ENCODE measurements at places on chromosomes 7 and 10.

DNA sequence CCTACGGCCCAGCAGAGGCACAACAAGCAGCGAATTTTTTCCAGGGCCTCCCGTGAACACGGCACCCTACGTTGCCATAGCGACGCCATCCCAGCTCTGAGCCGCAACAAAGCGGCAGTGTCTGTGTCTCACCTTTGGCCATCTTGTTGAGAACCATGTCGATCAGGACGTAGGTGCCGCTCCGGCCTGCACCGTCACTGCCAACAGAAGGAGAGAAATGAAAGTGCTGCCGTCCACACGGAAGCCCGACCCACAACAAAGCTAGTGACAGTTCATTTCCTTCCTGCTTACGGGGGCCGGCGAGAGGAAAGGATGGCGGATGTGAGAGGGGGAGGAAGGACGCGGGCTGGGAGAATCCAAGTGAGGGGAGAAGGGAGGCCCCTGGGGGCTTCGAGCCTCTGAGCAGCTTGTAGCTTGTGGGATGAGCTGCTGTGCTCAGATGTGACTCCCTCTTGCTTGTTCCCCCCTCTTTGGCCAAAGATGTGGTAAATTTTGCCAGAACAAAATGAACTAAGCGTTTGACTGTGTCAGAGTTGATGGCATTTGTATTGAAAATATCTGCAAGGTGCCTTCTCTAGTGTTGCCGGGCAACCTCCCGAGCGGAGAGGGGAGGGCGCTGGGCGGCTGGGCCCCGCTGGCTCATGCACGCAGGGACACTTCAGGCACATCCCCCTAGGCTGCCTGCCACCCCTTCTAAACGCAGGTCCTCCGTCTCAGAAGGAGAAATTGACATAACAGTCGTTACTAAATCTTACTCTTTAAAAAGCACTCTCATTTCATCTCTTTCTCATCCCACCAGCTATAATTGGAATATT lies 232.2 kb downstream of the DNAJB6 start:
- DNase-seq: peak; percentile 81

GRCh38 chr7:47776335-47776734 lies 171.9 kb downstream of the PKD1L1 start:
- no peak for DNase-seq

GRCh38 chr7:95871075-95871848 lies 98.9 kb downstream of the DYNC1I1 start:
- no peak for DNase-seq

DNA sequence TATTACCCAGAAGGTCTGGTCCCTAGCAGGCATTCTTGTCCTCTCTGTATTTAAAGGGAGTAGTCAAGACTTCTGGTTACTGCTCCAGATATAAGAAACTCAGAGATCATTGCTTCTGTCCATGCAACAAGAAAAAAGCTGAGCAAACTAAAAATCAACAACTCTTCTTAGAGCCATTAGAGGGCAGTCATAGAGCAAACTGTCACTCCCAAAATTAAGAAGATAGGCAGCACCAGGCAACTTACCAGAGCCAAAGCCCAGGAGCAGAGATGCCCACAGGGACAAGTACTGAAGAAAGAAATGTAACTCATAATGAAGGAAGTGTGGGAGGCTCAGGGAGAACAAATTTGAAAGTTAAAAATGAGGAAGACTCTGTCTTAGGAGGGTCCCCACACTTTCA lies 472.9 kb upstream of the COBL start:
- no peak for DNase-seq

GRCh38 chr7:152144557-152145245 lies 119.2 kb downstream of the GALNT11 start:
- no peak for DNase-seq

DNA sequence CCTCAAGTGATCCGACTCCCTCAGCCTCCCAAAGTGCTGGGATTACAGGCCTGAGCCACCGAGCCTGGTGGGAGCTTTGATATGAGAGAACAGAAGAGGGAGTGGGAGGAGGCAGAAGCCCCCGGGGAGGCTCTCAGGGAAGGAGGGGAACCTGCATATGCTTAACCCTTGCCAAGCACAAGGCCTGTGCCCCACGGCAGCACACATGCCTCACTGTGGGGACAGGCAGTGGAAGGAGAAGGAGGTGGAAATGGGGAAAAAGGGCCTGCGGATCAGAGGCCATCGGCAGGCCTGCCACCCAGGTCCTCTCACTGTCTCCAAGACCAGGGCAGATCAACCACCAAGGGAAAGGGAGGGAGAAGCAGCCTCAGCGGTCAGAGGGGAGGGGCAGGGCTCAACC lies 7.2 kb upstream of the GRID1 start:
- DNase-seq: no peak

GRCh38 chr10:70820976-70821750 lies 5.4 kb downstream of the SGPL1 start:
- no peak for DNase-seq

- DNase-seq: no peak
Measured at GRCh38 chr7:130420943-130421578, 19.8 kb downstream of the CEP41 start.

DNA sequence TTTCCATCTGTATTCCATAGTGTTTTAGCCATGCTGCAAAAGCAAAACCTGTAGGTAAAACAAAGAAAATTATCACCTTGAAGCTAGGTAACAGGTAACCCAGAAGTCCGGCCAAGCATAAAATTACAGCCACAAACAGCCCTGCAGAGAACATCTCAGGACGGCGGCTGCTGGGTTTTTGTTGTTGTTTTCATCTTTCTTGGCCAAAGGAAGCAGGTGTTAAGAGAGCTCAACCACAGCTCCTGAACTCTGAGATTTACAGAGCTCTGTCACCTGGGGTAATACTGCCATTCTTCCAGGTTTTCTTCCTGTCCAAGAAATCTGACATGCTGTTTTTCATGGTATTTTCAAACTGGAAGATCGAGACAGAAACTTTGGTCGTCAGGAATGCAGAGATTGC lies 847 bp upstream of the SCIN start:
- DNase-seq: no peak

- DNase-seq: no peak
Measured at GRCh38 chr7:94395141-94396036, 694 bp downstream of the COL1A2 start.

DNA sequence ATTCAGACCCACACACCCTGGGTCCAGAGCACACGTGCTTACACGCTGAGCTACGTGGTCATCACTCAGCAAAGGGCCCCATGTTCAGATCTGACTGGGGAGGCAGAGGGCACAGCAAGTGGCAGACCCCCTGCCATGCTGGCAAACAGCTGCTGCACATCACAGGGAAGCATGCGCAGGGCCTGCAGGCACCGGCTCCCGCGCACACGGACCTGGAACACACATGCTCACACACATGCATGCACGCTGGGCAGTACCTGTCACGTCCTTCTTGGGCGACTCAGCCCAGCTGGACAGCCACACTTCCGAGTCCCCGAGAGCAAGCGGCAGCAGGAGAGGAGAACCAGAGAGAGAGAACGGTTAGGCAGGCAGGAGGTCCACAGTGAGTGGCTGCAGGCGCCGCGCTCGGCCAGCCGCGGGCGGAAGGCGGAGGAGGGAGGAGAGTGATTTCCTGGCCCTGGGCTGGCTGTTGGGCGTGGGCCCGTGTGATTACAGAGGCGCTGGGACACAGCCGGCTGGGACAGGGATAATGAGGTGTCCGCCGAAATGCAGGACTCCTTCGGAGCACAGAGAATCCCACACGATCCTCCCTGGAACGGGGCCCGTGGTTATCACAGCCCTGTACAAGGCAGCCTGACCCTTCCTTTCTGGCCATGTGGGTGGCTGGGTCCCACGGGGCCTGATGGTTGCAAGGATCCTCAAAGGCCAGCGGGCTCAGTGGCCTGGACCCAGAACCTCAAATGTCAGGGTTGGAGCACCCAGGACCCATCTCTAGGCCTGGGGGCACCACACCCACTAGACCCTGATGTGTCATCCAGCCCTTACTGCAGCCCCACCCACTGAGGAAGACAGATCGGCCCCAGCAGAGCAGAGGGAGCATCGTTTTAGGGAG lies 175.1 kb downstream of the NEURL1 start:
- no peak for DNase-seq

DNA sequence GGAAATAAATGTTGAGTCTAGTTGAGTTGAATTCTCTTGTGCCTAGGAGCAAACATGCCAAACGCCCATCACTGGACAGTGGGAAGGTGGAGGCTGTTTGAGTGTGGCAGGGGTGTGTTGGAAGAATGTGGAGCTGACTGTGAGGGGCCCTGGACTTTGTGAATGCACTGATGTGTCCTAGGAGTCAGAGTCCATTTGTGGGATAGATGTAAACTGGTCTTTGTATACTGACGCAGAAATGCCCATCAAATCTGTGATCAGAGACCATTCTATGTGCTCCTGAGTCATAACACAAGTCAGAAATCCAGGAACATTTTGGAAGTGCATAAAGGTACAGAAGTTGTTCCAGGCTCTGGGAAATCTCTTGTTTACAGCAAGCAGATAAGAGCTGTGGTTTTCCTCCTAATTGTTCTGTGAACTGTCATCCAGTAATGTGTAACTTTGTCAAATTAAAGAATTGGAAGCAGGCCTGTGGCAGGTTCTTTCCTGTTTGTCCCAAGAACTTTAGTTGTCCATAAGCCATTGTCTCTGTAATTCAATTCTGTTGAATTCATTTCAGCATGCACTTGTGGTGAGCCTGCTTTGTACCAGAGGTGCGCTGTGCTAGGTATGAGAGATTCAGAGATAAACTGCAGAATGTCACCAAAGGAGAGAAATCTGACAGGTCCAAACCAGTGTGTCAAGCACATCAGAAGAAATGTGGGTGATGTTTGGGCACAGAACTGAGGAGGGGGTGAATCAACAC lies 7.6 kb downstream of the PRXL2A start:
- DNase-seq: no peak

DNA sequence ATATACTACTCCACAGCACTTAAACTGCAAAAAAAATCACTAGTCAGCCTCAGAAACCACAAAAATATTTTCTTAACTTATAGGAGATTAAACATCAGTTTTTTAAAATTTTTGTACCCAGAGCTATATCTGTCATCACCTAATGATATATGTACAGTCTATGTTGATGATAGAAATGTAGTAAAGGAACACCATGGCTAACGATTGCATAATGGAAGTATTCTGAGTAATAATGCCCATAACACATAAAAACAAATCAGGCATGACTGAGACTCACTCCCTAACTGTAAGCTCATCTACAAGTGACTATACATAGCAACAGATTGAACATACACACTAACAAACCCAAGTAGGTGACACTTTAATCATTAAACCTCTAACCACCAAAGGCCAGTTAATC lies 51.3 kb downstream of the TSPAN12 start:
- no peak for DNase-seq

- peak; percentile 21 for DNase-seq
Measured at GRCh38 chr7:130369110-130369711, 11.1 kb upstream of the CPA1 start.

GRCh38 chr7:137839903-137840779 lies 6.6 kb downstream of the DGKI start:
- no peak for DNase-seq

DNA sequence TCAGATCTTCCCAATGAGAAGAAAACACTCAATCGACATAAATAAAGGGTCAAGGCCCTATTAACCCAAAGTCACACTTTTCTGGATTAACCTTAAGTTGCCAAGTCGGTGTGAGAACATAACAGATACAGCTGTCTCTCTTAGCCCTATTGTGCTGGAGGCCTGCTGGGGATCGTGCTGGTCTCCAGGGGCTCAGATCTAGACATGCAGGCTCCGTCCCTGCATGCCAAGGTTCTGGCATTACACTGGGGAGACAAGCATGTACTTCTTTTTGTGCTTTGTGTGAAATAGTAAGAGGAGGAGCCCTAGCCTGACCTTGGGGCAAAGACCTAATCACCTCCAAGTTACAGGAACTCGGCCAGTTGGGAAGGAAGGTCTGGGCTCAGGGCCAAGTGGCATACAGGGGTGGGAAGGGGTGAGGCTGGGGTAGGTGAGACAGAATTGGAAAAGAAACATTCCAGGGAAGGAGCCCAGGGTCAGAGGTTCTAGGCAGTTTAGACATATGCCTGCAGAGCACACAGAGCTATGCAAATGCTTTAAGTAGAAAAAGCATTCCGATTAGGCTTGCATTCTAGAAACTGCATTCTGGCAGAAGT lies 216.4 kb downstream of the HECW1 start:
- no peak for DNase-seq

DNA sequence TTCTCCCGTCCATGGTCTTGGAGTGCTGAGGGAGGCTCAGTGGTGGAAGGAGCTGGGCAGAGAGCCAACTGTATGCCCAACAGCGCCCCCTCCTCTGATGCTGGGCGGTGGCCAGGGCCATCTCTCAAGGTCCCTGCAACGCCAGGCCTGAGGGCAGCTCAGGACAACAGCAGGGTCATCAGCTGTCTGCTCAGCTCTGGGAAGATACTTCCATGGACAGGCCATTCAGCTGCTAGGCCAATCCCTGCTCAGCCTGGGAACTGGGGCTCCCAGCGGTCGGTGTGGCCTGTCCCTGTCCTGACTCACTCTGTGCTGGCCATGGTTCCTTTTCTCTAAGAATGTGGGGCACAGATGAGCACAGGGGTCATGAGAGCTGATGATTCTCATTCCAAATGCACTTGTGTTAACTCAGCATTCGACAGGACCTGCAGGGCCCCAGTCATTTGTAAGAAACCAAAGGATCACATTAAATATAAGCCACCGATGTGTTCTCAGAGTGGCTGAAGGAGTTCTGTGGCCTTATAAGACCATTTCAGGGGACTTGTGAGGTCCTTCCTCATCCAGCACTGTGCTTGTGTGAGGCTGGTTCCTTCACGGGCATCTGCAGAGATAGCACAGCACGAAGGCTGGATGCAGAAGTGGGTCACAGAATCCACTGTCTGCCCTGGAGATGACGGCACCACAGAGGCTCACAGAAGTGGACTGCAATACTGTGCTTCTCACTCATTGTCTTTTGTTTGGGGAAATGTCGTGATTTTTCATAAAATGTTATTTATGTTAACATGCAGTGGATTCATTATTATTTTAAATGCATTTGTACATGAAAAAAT lies 73.0 kb downstream of the ADCY1 start:
- peak; percentile 61 for DNase-seq

DNA sequence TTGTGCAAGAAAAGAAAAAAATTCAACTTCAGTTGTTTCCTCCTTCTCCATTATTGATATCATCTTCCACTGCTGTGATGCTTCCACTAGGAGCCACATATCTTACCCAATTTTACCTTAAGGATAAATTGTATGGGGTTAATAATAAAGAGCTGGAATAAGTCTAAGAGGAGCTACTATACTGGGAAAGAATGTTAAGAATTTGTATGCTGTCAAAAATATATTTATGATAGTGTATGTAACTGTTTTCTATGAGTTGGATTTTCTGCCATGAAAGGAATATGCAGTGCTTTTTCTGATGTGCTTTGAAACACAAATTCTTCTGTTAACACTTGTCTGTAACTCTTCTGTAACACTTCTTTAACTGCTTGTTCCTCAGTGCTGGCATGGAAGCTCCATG lies 219.1 kb downstream of the VTI1A start:
- no peak for DNase-seq

- no peak for DNase-seq
Measured at GRCh38 chr7:80139236-80139635, 4.6 kb downstream of the GNAI1 start.

GRCh38 chr7:151742713-151743480 lies 134.0 kb downstream of the PRKAG2 start:
- DNase-seq: no peak

DNA sequence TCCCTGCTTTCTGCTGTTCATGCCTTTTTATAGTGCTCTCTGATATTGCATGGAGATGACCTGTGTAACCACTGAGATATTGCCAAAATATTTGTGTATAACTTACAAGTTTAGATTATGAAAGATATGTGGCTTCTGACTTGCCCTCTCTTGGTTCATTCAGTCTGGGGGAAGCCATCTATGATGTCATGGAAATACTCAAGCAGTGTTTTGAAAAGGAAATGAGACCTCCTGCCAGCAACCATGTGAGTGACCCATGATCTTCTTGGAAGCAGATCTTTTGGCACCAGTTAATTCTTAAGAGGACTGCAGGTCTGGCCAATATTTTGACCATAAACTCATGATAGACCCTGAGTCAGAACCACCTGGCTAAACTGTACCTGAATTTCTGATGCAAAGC lies 183.0 kb downstream of the THSD7A start:
- DNase-seq: no peak

All from chondrocyte (in vitro differentiated cells).